ENCODE measurements at places on chromosomes 7 and 10.
A peak's percentile ranks its signal among the peaks of the same experiment; 100 is the strongest.

- DNase-seq = no peak
These were observed 286.9 kb downstream of the KCNMA1 start for GRCh38 chr10:77350711-77351119.

DNA sequence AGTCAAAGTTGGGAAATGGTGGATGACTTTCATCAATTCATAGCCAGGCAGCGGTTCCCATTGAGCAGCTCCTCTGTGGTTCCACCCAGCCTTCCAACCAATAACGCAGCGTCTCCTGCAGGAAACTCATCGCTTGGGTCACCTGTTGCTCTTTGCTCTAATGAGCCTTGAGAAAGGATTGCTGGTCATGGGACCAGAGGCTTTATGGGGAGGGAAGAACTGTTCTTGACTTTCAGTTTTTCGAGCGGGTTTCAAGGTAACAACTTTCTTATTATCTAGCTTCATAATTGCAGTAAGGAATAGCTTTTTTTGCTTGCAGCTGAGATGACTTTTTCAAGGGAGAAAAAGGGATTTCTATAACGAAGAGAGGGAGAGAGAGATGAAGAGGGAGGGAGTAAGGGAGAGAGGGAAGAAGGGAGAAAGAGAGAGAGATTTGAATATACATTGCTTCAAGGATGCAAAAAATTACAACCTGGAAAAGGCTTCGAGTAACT lies 405 bp upstream of the ENTPD1 start:
- DNase-seq = no peak

GRCh38 chr7:129845972-129846327 lies 106.8 kb downstream of the UBE2H start:
- no peak for DNase-seq

DNA sequence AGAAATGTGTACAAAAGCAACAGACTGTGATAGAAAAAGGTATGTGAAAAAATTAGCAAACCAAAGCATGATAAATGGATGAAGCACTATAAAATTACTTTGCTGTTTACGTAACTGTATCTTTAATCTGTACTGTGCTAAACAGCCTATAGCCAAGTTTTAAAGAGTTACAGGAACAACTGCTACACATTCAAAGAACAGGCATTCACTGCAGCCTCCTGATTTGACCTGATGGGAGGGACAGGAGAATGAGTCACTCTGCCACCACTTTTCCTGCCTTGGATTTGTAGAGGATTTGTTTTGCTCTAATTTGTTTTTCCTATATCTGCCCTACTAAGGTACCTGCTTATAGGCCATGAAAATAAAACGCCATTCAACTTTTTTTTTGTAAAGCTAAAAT lies 116.1 kb downstream of the FANK1 start:
- DNase-seq = no peak

GRCh38 chr10:104072786-104073185 lies 12.9 kb downstream of the COL17A1 start:
- DNase-seq = no peak

DNA sequence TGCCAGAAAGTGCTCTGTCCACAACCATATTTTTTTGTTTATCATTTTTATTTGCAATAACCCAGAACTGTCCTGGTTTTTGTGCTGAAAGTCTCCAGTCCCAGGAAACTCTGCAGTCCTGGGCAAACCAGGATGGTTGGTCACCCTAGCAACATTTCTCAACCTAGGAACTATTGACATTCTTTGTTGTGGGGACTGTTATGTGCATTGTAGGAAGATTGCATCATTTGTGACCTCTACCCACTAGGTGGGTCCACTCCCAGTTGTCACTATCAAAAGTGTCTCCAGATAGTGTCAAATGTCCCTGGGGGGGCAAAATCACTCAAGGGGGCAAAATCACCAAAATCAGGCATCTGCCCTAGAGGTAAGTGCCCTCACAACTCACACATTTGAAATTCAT lies 14.0 kb upstream of the SRI start:
- no peak for DNase-seq

- DNase-seq = no peak
These were observed 69.0 kb downstream of the HACD1 start for GRCh38 chr10:17548162-17548561.

DNA sequence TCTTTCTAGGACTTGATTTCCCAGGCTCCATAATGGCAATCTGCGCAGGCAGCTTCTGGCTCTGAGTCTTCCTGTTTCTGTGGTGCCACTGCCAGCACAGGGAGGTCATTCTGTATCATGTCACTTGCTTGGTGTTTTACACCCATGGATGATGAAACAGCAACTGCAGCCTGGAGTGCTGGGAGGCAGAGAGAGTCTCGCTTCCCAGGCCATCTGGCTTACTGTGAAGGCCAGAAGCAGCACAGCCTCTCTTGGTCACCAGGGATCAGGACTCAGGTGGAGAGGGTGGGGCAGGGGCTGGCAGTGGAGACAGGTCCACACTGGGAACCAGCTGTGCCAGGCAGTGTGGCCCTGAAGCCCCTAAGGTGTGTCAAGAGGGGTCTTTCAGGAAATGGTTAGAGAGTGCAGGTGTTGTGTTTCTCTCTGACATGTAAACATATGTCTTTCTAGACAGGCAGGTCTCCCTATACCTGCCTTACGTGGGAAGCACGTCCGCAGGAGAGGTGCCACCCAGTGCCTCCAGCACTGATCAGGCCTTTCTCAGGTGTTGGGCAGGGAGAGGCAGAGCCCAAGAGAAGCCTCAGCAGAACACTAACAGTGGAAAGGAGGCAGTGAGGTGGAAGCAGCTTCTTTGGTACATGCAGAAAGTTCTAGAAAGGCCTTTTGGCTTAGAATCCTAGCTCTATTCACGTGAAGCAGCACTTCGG lies 71.4 kb downstream of the INSIG1 start:
- DNase-seq = no peak

DNA sequence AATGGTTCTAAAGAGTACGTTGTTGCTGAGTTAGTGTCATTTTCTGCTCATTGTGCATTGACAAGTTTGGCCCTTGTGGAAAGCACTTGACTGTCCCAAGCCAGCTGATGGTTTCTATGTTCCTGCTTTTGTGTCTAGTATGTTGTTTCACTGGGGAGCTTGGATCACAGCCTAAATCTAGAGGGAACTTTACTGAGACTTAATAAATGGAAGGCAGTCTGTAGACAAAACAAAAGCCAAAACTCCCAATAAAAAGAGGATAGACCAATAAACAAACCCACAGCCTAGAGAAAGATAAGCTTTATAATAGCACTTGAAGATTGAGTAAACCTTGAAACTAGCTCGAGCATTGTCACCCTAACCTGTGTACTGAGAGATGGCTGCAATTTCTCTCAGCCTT lies 196.8 kb downstream of the ADRA2A start:
- DNase-seq = no peak

- DNase-seq = no peak
These were observed 219.5 kb upstream of the ZNF804B start for GRCh38 chr7:88540012-88540411.

DNA sequence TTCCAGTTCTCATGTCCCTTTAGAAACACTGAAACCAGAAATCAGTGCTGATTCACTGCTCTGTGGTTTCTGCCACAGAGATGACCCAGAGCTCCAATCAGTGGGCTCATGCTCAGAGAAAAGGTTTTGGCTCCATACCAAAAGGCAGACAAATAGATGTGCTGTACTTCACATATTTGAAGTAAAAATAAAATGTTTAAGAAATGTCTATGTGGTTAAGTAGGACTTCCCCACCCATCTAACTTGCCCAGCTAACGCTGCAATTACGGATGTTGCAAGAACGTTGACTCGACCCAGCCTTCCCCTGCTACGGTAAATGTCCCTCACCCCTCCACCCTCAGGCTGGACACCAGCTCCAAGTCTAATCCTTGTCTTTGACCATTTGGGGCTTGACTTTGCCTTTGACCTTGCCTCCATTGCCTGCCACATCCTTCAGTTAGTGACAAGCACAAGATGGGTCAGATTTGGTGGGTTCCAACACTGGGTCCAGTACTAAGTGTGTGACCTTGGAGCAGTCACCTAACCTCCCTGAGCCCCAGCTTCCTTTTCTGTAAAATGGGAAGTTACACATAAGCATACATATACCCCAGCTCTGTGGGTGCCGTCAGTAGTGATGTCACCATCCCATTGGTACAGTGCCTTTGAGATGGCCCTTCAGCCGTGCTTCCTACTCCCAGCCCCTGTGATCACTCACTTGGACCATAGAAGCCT lies 95.8 kb downstream of the CHST15 start:
- DNase-seq = no peak

DNA sequence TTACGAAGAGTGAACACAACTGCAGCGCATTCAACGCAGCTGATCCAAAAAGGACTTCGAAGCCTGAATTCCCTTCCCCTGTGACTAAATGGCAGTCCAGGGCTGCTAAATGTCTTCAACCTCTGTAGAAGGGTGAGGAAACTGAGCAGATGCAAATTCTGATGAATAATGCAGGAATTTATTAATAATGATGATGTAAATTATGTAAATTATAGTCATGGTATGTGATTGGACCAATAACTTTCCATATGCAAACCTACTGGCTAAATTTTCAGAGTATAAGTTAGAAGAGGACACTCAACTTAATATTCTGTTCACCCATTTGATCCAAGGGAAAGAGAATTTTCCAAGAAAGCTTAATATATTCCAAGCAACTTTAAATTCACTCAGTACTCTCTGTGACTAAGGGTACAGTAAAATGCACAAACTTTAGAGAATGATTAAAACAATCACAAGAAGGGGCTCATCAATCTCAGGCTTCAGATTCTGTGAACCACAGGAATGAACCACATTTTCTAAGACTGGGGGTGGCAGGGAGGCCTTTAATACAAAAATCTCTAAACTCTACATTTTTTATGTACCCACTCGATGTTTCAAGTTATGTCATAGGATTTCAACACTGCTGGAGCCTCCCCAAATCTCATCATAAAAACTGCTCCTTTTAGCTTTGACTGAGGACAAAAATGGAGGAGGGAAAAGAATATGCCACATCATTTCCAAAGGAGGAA lies 3.5 kb downstream of the FGFR2 start:
- DNase-seq = no peak

- DNase-seq = no peak
These were observed 230.7 kb upstream of the DKK1 start for GRCh38 chr10:52083422-52083821.

GRCh38 chr7:28055161-28055544 lies 125.4 kb downstream of the JAZF1 start:
- no peak for DNase-seq

DNA sequence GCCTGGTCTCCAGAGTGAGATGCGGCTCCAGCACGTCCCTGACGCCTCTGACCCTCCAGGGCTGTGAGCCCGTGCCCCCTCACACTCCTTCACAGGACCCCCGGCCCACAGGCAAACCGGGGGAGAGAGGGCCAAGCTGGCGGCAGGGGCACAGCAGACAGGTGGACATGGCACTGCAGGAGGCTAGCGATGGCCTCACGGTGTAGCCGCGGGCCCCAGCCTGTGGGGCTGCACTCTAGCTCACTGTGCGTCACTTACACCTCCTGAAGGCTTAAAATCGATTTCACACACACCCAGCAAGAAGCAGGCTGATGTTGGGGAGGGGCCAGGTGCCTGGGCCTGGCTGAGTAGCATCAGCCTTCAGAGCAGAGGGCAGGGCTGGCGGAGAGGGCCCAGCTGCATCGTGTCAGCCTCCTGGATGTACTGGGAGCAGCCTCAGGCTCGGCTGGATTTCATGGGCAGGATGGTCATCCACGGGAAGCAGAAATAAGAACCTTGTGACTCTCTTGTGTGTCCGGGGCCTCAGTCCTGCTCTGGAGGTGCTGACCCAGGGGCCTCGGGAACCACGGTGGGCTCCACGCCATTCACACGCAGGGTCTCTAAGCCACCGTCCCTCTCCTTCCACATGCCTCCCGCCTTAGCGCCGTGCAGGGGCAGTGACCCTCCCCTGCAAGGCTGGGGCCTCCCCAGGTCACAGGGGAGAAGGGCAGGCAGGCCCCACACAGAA lies 19.4 kb upstream of the KNDC1 start:
- peak; percentile 11 for DNase-seq

GRCh38 chr7:155844019-155844453 lies 31.8 kb upstream of the SHH start:
- no peak for DNase-seq

GRCh38 chr7:115117748-115118147 lies 195.9 kb downstream of the MDFIC start:
- DNase-seq = no peak

DNA sequence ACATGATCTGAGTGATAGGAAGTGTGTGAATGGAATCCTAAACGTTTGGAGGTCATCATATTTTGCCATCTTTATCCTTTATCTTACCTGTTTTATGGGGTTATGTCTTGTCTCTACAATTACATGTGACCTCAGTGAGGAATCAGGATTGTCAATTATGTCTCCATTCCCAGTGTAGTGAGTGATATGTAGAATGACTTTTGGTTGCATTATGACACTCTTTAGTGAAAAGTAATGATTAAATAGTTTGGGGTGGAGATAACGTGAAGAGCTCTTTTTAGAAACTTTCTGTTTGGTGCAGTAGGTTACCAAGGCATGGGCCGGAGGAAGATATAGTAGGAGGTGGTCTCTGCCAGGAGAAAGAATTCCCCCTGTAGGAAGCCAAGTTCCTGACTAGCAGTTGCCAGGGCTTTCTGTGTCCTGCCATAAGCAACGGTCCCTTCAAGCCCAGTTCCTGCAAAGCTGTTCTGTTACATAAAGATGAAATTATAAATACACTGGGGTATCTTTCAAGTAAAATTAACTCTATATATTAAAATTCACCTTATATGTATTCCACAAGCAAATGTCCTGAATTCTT lies 228.2 kb downstream of the NSUN6 start:
- DNase-seq = no peak

DNA sequence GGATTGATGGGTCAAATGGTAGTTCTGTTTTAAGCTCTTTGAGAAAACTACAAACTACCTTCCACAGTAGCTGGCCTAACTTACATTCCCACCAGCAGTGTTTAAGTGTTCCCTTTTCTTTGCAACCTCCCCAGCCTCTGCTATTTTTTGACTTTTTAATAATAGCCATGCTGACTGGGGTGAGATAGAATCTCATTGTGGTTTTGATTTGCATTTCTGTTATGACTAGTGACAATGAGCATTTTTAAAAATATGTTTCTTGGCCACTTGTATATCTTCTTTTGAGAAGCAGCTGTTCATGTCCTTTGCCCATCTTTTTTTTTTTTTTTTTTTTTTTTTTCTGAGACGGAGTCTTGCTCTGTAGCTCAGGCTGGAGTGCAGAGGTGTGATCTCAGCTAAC lies 155.2 kb upstream of the BMPER start:
- DNase-seq = no peak

Measured in activated T-cell treated with anti-CD3 and anti-CD28 coated beads, Interleukin-2, amount 50 U/mL, for 1 hour (primary cell).